ENCODE measurements at places on chromosomes 4 and X.

DNA sequence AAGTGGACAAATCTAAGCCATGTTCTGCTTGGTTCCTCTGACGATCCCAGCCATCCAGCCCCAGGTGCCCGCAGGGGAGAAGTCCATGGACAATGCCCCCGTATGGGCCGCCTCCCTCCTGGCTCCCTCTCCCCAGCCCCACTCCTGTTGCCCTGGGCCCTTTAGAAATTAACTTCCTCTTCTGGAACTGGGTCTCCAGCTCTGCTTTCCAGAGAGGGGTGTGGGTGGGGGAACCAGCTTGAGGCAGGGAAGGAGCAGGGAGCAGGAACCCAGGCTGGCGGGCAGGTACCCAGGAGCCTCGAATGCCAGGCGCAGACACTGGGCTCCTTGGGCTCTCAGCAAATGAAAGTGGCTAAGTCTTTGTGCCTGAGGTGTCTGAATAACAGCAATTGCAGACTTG, 12.7 kb upstream of the ABLIM2 start:
- no peak for DNase-seq

DNA sequence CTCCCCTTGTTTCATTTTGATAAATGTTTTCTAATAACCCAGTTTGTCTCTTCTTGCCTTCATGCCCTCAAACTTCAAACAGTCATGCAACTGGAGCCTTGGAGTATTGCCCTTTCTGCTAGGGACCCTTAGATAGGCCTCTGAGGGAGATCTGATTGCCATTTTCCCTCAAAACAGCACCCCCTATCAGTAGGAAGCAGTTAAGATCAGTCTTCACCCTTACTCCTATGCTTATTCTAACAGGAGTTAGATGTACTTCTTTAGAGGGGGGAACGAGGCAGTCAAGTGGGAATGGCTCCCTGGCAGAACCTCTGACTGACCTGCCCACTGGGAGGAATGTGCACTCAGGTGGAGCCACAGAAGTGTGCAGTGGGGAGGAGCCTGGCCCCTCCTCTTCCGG, 74.1 kb downstream of the FAM47A start:
- no peak for DNase-seq

- DNase-seq, result no peak
Measured at GRCh38 chr4:2816401-2816954, 23.6 kb downstream of the SH3BP2 start.

- DNase-seq, result no peak
Measured at GRCh38 chrX:145881175-145881995, 63.8 kb downstream of the SLITRK2 start.

DNA sequence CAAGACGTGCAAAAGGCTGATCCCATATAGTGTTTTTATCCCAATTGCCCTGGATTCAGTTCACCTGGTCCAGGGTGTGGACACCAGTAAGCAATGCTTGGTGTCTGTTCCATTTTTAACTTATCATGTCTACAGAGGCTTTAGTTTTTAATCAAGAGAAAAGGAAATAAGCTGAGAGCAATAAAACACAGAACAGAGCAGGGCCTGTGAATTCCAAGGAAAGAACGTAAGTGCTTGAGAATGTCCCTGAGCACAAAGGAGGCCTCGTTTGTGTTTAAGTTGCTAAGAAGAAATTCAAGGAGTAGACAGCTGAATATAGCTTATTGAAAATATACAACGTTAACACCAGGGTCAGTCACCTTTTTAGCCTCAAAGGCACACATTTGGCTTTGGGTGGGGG, 191.3 kb downstream of the GPC3 start:
- no peak for DNase-seq

- DNase-seq, result peak; percentile 58
Measured at GRCh38 chr4:5472160-5472591, 236.2 kb downstream of the EVC2 start.

GRCh38 chr4:126458993-126459392, 1144.2 kb downstream of the FAT4 start:
- no peak for DNase-seq

- peak; percentile 30 for DNase-seq
Measured at GRCh38 chrX:104370089-104370488, 115.4 kb upstream of the ESX1 start.

- DNase-seq, result no peak
Measured at GRCh38 chr4:24774452-24774851, 20.9 kb upstream of the SOD3 start.

GRCh38 chr4:27094783-27095182, 234.1 kb downstream of the STIM2 start:
- no peak for DNase-seq

- no peak for DNase-seq
Measured at GRCh38 chr4:2802618-2803531, 10.0 kb downstream of the SH3BP2 start.

DNA sequence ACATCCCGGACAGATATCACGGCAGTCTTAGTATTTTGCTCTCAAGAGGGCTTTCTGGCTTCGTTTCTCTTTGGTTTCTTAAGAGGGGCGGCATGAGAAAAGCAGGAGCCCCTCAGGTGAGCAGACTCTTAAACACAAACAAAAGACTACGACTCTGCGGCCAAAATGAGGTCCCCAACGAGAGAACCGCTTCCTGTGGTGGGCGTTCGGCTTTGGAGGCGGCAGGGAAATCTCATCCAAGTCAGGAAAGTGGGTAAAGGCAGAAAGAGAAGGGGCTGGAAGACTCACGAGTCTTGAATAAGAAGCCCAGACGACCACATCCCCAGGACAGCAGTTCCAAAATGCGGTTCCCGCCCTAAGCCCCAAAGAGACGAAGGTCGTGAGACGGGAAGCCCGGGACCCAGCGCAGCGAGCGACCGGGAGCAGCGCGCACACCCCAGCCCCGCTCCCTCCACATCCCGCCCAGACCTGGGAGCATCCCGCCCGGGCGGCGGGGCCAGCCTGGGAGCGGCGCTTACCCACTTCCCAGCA, 409 bp downstream of the UGDH start:
- peak; percentile 28 for DNase-seq

DNA sequence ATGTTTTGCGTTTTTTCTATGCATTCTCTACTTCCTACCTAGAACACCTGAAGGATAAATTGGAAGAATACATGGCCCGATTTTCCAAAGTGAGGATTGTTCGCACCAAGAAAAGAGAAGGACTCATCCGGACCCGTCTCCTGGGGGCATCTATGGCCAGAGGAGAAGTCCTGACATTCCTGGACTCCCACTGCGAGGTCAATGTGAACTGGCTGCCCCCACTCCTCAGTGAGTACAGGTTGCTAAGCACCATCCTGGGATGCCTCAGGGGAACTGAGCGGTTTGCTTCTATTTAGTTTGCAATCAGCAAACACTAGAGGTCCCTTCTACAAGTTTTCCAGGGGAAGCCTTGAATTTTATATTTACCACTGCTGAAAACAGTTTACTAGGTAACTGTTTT, 359.3 kb upstream of the GALNT7 start:
- no peak for DNase-seq

GRCh38 chrX:102155806-102156179, at the start of gene BEX5:
Gene BEX5 (minus strand): TSS chrX:102155977. CDS start chrX:102154265, 1,712 bp downstream.
- peak; percentile 0 for DNase-seq

- no peak for DNase-seq
Measured at GRCh38 chrX:40415675-40416074, 165.1 kb upstream of the ATP6AP2 start.

GRCh38 chrX:79572566-79572965, 205.4 kb upstream of the ITM2A start:
- DNase-seq, result no peak

- DNase-seq, result no peak
Measured at GRCh38 chr4:186628058-186628711, 72.8 kb upstream of the MTNR1A start.

GRCh38 chr4:166165829-166166420, 292.9 kb downstream of the TLL1 start:
- DNase-seq, result peak; percentile 83

- no peak for DNase-seq
Measured at GRCh38 chr4:9996319-9997110, 24.8 kb downstream of the SLC2A9 start.

DNA sequence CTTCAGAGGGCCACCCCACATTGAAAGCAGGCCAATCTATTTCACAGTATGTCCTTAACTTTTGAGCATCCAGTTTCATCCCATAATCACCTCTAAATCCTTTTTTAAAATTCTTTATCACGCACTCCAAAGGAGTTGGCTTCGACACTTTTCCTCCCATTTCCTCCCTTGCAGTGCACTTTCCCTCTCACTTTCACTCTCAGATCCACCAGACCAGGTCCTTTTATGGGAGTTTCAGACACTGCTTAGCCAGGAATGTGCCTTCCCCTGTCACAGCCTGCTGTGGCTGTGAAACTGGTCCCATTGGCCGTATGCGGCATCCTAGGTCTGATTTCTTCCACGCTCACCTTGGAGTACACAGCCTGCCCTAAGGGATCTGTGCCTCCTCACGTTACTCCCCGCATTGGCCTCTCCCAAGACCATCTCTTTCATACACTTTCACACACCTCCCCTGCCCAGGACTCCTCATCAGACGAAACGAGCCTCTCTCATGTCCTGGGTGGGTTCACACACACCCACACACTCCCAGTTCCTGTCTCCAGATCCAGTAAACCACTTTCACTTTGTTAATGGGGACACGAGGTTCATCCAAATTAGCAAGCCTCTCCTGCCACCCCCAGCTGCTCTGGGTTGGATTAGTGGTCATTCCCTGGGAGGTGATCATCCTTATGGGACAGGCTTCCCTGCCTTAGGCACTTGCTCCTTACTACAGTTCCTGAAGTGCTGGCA, 10.0 kb upstream of the RHOXF2B start:
- peak; percentile 3 for DNase-seq

DNA sequence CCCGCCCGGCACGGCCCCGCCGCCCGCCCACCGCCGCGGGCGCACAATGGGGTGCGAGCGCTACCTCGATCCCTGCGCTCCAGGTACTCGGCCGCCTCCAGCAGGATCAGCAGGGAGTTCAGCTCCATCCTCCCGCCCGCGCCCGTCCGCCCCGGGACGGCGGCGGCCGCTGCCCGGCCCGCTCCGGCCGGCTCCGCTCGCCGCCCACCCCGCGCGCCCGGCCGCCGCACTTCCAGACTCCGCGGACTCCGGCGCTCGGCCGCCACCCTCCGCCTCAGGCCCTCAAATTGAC, at the start of gene MXD4:
Gene MXD4 (minus strand): TSS at position 257 of the 292 bp plus-strand sequence. CDS start 129 bp downstream, at position 128.
- DNase-seq, result no peak

- peak; percentile 96 for DNase-seq
Measured at GRCh38 chr4:122045533-122045932, 93.7 kb upstream of the TRPC3 start.

DNA sequence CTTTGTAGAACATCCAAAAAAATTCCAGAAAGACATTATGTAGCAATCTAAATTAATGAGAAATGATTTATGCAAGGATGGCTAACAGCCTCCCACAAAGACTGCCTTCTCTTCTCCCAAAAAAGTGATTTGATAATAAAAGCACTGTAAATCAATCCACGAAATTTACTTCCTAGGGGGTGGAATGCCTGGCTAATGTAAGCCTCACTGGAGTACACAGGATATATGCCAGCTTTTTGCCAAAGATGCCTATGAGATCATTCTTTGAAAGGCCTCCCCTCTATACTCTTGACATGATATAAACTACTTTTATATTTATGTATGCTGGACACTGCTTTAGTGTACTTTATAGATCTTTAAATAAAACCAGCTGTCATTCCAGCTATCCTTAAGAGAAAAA, 211.1 kb downstream of the ADAMTS3 start:
- DNase-seq, result no peak

- peak; percentile 62 for DNase-seq
Measured at GRCh38 chr4:40301603-40302002, 33.5 kb upstream of the CHRNA9 start.

DNA sequence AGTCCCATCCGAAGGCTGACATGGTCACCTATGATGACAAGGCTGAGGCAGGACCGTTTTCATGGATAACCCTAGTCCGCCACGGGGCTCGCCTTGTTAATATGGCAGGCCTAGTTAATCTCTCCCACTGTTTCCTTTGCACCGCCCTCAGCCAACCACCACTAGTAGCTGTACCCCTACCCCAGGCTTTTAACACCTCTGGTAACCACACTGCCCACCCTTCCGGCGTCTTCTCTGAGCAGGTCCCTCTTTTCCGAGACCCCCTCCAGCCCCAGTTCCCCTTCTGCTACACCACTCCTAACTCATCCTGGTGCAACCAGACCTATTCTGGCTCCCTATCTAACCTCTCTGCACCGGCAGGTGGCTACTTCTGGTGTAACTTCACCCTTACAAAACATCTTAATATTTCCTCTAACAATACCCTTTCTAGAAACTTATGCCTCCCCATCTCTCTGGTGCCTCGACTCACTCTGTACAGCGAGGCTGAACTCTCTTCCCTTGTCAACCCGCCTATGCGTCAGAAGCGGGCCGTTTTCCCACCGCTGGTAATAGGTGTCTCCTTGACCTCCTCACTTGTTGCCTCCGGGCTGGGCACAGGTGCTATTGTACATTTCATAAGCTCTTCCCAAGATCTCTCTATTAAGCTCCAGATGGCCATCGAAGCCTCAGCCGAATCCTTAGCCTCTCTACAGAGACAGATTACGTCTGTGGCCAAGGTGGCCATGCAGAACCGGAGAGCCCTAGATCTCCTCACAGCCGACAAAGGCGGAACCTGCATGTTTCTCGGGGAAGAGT, 964.4 kb downstream of the RPA4 start:
- DNase-seq, result no peak

GRCh38 chr4:172390331-172390730, 577.1 kb downstream of the GALNTL6 start:
- no peak for DNase-seq

DNA sequence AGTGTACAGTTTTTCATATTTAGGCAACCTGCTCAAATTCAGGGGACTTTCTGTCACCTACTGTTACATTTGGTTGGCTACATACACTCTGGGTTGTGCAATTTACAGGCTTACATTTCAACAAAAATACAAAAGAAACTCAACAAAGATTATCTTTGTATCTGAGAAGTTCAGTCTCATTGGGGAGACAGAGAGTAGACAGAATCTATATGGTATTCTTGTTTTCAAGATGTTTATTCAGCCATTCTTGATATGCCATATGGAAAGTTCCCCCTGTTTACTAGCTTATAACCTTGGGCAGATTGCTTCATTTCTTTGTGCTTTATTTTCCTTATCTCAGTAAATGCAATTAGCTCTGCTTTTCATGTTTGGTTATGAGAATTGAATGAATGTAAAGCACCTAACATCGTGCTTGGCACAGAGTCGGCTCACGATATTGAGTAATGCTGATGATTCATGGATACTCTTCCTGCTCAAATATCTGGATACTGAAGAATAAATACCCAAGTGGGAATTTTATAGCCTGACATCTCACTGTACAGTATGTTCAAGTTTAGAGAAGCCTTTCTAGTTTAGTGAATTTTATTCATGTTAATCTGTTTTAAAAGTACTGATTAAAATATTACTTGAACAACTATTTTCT, 96.5 kb upstream of the PACRGL start:
- no peak for DNase-seq

GRCh38 chr4:122047456-122048425, 95.9 kb upstream of the TRPC3 start:
- no peak for DNase-seq

DNA sequence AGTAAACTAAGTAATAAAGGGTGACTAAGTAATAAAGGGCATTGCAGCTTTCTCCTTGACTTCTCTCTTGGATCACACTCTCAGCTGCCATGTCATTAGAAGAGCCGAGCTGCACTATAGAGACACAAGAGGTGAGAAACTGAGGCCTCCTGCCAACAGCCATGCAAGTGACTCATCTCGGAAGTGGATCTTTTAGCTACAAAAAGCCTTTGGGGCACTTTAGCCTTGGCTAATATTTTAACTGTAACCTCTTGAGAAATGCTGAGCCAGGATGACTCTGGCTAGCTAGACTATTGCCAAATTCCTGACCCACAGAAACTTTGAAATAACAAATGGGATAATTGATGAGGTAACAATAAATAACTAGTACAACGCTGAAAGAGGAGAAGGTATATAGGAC, 1.5 kb upstream of the NEIL3 start:
- DNase-seq, result no peak

All from myocyte (in vitro differentiated cells).